ENCODE measurements at places on chromosomes 4 and X.

DNA sequence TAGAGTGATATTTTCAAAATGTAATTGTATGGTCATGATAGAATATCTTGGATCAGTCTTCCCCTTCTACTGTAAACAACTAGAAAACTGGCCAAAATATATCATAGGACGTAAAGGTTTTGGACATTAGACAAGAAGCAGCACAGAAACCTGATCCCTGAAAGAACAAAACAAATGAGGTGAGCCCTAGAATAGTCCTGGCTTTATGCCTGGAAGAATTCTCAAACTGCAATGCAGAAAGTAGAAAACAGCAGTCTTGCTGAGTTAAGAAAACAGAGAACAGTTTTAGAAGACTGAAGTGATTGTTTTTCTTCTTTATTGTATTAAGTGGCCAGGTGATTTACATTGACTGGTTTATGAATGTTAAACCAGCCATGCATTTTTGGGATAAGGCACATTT, 19.5 kb downstream of the NSUN7 start:
- no peak for ATAC-seq

DNA sequence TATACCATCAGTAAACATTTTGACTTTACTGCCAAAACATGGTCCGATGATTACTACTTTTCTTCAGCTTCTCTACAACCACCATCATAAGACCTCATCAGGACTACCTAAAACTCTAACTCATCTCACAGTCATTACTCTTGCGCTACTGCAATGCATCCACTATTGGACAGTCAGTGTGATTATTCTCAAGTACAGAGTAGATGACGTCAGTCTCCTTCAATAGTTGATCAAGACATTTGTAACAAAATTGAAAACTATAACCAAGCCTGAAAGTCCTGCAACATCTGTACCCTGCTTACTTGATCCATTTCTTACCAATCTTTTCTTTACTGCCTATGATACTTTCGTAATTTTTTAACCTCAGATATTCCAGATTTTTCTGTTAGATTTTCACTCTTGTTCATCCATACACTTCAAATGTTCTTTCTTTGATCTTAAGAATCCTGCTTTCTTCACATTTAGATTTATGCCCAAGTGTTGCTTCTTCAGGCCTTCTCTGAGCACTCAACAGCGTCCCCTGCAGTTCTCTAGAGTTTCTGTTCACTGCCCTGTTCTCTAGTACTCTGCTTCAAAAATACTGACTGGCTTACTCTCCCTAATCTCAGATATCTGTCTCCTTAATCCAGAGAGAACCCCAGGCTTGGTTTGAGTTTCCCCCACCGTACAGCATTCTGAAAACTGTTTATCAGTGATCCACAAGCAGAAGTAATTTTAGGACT, 1517.6 kb downstream of the STIM2 start:
- ATAC-seq = no peak

- no peak for ATAC-seq
Observed at GRCh38 chrX:135513130-135513515, 7.3 kb upstream of the INTS6L start.

GRCh38 chr4:38859501-38859900, 2.9 kb upstream of the TLR6 start:
- no peak for ATAC-seq

DNA sequence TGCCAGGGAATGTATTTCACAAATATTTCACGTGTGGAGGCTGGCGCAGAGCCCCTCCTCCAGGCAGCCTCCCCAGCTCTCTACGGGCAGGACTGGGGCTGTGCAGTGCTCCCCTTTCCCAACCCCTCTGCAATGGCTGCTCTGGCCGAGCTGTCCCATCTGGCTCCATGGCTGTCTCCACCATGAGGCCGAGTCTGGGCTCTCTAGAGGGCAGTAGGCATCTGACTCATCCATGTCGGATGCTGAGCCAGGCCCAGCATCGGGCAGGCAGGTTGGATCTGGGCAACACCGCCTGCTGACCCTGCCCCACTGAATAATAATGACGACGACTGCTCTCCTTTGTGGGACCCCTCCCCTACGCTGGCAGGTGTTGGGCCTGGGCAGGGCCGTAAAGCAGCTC, 11.0 kb upstream of the SH3TC1 start:
- ATAC-seq = no peak

GRCh38 chrX:2464677-2465166, 36.1 kb downstream of the DHRSX start:
- ATAC-seq = no peak

DNA sequence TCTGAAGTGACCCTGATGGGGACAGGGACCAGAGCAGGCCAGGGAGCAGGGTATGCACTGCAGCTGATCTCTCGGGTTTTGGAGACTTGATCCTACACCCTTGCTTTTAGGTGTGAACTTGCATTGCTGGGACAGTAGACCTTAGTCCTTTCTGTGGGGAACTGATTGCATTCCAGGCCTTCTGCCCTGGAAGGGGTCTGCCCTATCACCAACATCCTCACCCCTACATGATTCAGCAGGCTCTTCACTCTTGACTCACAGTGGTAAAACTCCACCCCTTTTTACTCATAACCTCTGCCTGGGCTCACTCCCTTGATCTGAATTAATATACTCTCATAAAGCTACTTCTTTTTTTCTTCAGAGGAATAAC, 6.6 kb upstream of the DDX60L start:
- peak; percentile 98 for ATAC-seq

GRCh38 chrX:100381619-100382018, 28.5 kb downstream of the PCDH19 start:
- ATAC-seq = no peak

DNA sequence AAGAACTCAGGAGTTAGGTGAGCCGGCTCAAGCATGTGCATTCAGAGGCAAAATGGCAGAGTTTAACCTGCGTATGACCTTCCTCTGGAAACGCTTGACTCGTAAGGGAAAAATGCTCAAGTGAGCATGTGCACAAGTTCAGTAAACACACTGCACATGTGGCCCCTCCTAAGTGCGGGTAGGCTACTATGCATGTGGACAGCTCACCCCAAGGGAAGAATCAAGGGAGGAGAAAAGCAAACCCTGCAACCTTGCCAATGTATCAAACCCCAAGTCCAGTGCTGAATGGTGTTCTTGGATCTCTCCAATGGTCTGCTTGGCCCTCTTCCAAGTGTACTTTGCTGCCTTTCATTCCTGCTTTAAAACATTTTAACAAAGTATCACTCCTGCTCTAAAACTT, 407.1 kb downstream of the ADAM29 start:
- ATAC-seq = no peak

DNA sequence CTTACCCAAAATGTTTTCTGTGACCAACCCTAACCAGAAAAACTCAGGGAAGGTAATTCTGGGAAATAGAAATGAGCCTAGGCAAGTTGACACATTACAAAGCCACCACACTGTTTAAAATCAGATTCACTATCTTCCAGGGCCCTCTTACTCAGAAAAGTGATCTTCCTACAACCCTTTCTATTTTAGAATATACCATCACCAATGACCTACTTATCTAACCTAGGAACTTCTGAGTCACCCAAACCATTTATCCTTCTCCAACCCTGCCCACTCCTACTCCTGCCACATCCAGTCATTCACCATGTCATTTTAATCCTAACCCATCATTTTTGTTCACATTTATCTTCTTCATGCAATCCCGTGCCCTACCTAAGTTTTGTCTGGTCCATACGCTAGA, 89.9 kb downstream of the FTHL17 start:
- peak; percentile 69 for ATAC-seq

DNA sequence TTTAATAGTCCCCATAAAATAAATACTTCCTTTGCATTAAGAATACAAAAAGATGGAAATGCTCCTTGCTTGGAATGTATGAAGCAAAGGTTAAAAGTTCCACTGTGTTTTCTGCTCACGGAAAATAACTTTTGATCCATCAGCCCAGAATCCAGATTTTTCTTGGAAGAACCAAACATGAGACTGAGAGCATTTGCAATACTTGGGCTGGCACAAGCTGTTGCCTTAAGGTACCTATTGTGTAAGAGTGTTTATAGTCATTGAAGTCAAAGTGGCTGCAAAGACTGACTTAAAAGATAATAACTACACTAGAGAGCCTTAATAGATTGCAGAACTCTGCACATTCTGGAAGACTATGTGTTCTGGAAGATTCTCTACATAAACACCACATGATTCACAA, 281.4 kb downstream of the RAB28 start:
- ATAC-seq = no peak

GRCh38 chrX:108070891-108071290, 20.5 kb downstream of the PSMD10 start:
- peak; percentile 50 for ATAC-seq

DNA sequence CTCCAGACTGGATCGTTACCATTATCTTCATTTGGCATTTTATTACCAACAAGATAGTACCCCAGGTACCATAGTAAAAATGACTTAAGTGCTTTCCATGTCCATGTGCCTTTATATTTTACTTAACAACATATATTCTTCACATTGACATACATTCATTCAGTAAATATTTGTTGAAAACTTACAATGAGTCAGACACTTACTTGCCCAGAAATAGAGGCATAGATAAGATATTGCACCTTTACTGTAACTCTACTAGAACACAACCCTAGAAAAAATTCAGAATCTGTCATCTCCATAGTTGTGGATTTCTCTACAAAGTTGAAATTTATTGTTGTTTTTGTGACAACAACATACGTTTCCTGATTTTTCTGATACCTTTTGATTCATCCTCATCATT, 640.6 kb downstream of the RPA4 start:
- no peak for ATAC-seq

DNA sequence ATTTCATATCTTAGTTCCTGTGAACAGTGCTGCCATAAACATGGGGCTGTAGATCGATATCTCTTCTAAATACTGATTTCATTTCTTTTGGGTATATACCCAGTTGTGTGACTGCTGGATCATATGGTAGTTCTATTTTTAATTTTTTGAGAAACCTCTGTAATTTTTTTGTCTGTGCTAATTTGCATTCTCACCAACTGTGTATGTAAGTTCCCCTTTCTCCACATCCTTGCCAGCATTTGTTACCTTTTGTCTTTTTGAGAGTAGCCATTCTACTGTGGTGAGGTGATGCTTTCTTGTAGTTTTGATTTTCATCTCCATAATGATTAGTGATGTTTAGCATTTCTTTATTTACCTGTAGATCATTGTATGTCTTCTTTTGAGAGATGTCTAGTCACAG, 2086.5 kb upstream of the TENM3 start:
- no peak for ATAC-seq

GRCh38 chrX:115949900-115950822, 220.4 kb upstream of the AGTR2 start:
- ATAC-seq = no peak

DNA sequence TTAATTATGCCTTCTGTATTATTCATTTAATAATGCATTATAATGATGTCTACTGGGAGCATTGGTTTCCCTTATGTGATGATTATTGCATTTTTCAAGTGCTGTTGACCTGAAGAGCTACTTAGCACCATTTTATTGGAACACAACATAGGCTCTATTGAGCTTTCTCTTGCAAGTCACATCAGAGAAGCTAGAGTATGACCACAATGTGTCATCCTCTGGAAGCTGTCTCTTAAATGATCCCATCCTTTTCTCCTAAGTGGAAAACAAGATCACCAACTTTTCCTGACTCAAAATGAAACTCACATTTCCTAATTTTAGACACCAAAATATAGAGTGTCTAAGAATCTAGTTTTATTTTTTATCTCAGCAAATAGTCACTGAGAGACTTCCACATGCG, 1451.9 kb downstream of the PCDH7 start:
- no peak for ATAC-seq

- ATAC-seq = peak; percentile 93
Observed at GRCh38 chr4:98377559-98377958, 116.4 kb downstream of the RAP1GDS1 start.

DNA sequence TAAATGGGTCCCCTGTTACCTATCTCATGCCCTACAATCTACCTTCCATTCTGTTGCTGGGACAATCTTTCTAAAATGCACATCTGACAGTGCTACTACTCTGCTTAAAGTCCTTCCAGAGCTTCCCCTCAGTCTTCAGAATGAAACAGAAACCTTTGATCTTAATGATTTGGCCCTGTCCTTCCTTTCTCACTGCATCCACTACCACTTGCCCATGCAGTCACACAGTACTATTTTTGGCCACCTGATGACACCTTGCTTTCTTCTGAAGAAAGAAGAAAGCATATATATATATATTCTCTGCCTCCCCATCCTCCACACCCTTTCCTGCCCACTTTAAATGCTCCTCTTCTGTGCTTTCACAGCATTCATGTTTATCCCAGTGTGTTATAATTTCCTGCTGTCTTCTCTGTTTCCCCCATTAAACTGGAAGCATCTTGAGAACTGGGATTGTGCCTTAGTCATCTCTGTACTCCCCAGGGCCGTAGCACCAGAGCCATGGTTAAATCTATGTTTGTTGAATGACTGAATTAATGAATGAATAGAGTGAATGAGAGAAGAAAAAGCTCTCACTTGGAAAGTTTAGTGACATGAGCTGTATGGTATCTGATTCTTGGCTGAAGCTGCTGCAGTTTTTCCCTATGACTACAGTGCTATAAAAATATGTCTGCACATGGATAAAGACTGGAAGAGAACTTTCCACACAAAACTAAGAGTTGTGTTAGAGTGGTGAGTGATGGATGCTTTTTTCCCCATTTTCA, 56.2 kb downstream of the RTL9 start:
- ATAC-seq = no peak
